ENCODE measurements at places on chromosomes 5 and 9.

GRCh38 chr5:169744336-169744735, 107.3 kb downstream of the DOCK2 start:
- no peak for DNase-seq

- DNase-seq: no peak
Observed at GRCh38 chr9:123111427-123112014, 78.1 kb downstream of the GPR21 start.

DNA sequence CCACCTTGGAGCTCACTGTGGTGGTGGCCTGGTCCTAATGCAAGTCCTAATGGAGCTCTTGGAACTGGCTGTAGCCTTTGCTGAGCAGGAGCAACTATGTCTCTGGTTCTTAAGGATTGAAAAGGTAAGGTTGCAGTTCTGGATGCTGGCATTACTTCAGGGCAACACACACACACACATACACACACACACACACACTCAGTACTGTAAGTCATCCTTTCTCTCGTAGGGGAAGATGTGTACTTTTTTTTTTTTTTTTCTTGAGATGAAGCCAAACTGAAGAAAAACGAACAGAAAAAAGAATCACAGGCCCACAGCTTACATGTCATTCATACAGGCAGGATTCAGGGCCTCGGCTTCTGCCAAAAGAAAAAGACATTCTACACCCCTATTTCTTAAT, 81.1 kb upstream of the RPS23 start:
- DNase-seq: no peak

DNA sequence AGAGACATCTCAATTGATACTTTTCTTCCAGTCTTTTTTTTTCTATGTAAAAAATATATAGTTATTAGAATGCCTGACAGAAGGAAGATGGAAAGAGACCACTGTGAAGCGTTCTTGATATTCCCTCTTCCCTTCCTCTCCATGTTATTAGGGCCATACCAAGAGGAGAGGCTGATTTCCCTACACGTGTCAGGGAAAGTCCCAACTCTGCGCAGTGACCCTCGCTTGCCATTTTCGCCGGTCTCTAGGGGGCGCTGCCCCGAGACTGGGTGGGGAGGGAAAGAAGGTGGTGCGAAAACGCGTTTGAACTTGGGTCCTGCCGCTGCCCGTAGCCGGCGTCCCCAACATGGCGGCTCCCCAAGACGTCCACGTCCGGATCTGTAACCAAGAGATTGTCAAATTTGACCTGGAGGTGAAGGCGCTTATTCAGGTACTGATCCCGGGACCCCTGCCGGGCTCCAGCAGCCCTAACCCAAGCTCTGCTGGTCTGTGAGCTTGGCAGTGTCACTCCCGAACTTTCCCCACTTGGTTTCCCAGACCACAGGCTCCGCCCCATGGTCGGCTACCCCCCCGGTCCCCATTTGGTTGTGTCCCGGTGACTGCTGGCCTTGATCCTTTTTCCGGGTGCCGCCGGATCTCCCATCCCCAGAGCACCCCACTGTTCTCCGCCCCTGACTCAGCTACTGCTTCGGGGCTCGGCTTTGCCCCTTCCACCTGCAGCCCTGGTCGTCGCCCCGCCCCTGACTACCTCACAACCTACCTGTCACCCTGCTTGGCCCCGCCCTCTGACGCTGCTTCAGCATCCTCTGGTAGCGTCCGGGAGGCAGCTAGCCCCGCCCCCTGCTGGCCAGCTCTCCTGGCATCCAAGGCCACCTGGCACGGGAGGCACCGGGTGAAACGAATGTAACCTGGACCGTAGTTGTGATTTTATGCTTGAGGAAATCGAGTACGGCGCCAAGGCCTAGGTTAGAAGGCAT, at the start of gene BNIP1:
Gene BNIP1 (plus strand): TSS at position 332 of the 977 bp plus-strand sequence. CDS start 15 bp downstream, at position 347.
- DNase-seq: peak; percentile 88

- no peak for DNase-seq
Observed at GRCh38 chr5:147436596-147436995, 73.3 kb downstream of the DPYSL3 start.

- DNase-seq: no peak
Observed at GRCh38 chr5:125149527-125149926, 403.1 kb upstream of the ZNF608 start.

GRCh38 chr9:21764846-21765245, 37.6 kb upstream of the MTAP start:
- no peak for DNase-seq

GRCh38 chr5:132115375-132115774, 41.8 kb downstream of the CSF2 start:
- DNase-seq: no peak

GRCh38 chr9:89805571-89806292, 200.9 kb downstream of the GADD45G start:
- no peak for DNase-seq

DNA sequence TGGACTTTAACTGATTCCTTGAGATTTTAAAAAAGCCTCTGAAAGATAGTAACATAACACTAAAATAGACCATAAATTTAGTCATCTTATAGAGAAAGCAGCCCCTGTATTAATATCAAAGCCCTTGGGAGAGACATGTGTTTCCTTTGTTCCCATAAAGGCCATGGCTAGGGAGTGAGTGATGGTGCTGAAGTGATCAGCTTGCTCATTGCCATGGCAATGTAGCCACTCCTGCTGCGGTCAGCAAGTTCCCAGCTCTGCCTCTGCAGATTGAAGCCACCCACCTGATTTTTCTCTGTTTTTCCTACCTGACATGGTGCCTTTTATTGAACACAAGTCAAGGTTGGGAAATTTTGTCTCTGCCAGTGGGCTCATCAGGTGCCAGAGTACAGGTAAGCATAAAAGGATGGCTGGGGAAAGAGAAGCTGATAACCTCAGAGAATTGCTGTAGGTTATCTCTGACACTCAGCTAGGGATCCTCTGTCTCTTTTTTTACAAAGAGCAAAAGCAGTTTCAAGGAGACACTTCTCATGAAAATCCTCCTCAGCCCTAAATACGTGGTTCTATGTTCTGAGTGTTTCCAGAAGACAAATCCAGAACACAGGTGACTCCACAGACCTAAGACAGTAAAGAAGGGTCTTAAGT, 296.3 kb upstream of the NMUR2 start:
- DNase-seq: no peak

DNA sequence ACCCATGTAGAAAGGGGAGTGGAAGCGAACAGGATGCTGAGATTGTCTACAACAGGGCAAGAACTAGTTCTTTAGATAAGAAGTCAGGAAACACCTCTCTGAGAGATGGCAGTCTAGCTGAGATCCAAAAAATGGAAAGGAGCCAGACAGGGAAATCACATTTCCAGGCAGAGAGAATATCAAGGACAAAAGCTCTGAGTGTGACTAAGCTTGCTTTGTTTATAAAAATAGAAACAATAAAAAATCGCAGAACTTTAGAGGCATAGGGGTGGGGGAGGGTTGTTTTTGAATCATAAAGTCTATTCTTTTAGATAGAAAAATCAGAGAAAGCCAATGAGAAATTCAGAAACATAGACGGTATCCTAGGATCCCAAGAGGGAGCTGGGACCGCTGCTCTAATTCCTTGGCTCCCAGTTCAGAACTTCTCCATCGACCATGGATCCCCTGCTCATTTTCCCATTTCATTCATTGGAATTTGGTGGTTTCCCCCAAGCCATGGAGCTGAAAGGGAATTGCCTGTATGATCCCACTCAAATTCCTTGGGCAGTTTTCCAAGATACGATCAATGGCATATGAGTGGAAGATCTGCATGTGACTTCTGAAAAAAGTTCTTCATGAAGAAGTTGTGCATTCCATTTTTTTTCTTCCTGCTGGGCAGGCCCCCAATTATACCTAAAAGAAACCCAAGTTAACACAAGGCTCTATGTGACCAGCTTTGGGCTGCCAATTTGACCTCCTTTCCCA, 182.0 kb downstream of the GRIA1 start:
- DNase-seq: no peak

- DNase-seq: no peak
Observed at GRCh38 chr9:15430920-15431844, 8.5 kb downstream of the SNAPC3 start.

DNA sequence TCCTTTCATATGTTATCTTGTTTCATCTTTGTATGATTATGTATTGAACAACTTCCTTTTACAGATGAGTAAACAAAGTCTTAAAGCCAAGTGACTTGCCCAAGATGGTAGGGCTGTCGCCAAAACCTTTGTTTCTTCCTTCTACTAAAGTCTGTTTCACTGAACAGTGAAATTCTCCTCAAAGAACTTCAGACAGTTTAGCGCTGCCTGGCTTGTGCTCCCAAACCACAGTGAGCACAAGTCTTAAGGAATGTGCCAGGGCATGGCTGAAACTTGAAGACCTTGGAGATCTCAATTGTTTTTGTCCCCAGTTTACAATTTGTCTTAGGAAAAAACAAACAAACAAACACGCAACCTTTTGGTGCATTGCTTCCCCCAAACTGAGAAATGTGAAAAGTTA, 273.5 kb downstream of the CRB2 start:
- DNase-seq: no peak

GRCh38 chr5:134127988-134128647, 13.6 kb downstream of the TCF7 start:
- DNase-seq: no peak

DNA sequence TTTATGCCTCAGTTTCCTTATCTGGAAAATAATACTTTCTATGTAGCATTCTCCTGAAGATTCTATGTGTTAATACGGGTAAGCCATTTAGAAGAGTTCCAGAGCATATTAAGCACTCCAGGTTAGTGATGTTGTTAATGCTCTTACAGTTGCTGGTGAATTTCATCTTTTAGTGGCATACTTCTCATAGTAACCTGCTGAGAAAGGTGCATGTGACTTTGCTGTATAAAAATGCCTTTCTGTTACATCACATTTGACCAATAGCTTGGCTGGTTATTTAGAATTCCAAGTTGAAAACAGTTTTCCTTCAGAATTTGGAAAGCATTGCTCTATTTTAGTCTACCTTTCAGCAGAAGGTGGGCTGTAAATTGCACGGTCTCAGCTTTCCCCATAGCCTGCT, 27.2 kb downstream of the GCNT1 start:
- no peak for DNase-seq

- no peak for DNase-seq
Observed at GRCh38 chr5:132000241-132000490, 11.3 kb downstream of the ACSL6 start.

DNA sequence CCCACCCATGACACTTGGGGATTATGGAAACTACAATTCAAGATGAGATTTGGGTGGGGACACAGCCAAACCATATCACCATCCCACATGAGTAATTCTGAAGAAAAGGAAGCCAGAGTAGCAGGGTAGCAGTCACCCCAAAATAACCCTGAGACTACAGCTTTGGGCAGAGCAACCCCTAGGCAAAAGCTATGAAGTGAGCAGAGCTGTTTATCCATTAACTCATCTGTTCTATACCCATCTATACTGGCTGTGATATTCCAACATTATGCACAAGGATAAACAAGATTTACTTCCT, 12.3 kb upstream of the REEP5 start:
- no peak for DNase-seq

- no peak for DNase-seq
Observed at GRCh38 chr9:1179366-1179765, 129.2 kb downstream of the DMRT2 start.

GRCh38 chr9:120726484-120726883, 12.2 kb upstream of the MEGF9 start:
- no peak for DNase-seq

GRCh38 chr9:37966412-37967013, 62.6 kb upstream of the SLC25A51 start:
- DNase-seq: no peak

GRCh38 chr9:130343445-130343918, 77.9 kb downstream of the HMCN2 start:
- no peak for DNase-seq

DNA sequence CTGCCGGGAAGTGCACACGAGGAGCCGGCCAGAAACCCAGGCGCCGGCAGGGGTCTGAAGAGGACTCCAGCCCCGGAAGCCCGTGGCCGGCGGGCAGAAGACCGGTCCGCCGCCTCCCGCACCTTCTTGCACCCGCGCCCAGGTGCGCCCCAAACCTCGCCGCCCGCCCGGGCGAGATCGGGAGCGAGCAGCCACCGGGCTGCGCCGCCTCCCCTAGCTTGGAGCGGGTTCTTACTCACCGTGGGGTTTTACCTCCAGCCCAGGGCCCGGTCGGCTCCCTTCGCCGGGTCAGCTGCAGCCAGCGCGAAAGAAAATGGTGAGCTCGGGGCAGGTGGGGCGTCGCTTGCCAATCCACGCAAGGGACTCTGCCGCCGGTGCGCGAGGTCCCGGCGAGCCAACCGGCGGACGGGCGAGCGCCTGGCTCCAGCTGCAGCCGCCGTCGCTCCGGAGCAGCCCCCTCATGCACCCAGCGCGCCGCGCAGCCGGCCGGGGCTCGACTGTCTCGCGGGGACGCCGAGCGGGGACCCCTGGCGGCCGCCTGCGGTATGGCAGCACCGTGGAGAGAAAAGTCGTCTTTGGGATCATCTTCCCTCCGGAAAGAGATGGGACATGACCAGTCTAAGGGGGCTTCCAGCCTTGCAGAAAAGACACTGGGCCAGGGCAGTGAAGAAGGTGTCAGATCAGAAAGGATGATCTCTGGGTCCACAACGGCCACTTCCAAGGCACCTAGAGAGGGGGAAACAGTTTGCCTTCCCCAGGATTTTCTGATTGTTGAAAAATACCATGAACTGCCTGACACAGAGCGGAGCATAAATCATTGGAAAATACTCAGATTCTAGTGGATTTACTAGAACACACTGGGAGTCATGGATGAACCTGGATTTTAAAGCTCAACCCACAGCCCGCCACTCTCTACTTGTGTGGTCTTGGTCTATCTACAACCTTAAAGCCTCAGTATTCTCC, at the start of gene MOB3B:
Gene MOB3B (minus strand): TSS at position 499 of the 963 bp plus-strand sequence. CDS start 74,264 bp downstream, outside the sequence.
- peak; percentile 75 for DNase-seq

GRCh38 chr5:77012601-77013000, 17.6 kb upstream of the AGGF1 start:
- no peak for DNase-seq

- no peak for DNase-seq
Observed at GRCh38 chr5:138702166-138703077, 50.8 kb upstream of the CTNNA1 start.

DNA sequence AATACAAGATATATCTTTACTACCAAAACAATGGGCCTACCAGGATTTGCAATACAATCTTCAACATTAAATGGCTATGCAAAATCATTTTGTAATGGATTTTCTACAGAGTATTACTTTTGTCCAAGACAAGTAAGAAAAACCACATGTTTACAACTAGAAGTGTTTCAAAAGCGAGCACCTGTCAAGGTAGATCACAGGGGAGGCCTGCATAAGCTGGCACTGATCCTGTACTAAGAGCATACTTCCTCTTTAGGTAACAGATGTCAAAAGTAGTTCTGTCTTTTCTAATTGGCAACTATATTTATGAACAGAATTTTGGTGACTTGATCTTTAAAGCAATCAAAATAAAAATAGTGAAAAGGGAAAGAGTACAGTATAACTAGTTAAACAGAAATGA, 249.0 kb downstream of the MLLT3 start:
- no peak for DNase-seq

DNA sequence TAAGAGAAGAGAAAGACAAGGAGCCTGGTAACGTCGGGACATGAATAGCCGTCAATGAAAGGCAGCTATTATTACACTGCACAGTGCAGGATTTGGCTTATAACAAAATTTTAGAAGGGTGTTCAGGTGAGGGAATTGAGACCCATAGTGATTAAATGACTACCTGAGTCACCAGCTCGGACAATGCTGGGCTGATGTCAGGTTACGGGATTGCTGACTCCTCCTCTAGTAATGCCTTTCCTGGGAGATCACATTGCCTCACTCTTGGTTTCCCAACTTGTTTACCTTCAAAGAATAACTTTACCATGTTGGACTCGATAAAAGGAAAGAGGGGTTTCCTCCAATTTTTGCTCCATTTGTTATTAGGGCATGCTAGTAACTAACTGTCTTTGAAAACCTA, 132.6 kb downstream of the GHR start:
- DNase-seq: no peak

- DNase-seq: no peak
Observed at GRCh38 chr9:27304521-27304920, 7.6 kb upstream of the EQTN start.

GRCh38 chr5:133843911-133844310, 124.5 kb downstream of the C5orf15 start:
- DNase-seq: no peak

Measured in GM12892 (cell line).